Activated B cell treated with CpG ODN at 0.5 μM for 24 hours (primary cell): ENCODE measurements at places on chromosomes 1 and 21.

- DNase-seq = no peak
Observed at GRCh38 chr1:154489695-154490274, 12.2 kb upstream of the TDRD10 start.

- DNase-seq = no peak
Observed at GRCh38 chr1:92536980-92537884, 50.5 kb upstream of the GFI1 start.

- DNase-seq = no peak
Observed at GRCh38 chr1:236773919-236774318, 21.2 kb upstream of the MTR start.

DNA sequence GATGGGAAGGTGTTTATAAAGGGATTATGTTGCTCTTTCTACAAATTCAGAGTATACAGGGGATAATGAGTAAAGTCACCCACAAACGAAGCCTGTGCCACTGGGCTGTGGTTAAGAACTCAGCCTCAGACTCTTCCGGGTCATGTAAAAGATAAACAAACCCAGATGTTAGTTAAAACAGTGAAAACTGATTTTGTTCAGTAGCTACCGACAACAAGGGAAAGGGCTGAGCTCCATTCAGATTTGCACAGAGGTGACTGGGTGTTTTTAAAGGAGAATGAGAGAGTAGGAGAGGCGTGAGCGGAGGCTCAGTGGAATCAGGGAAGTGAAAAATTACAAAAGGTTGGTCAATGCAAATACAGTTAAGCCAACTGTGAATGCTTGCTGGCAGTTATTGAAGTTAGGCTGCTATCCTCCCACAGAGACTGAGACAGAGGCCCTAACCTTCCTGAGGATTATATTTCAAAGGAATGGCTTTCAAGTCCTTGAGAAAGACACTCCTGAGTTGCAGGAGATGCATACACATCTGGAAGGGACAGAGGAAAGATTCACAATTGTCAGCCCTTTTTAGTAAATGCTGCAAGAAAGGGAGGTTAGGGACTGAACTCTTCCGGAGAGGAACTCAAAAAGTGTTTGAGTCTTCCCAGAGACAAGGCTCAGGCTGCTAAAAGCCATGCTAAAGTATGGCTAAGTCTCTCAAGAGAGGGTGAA lies 29.9 kb upstream of the SAMD13 start:
- no peak for DNase-seq

DNA sequence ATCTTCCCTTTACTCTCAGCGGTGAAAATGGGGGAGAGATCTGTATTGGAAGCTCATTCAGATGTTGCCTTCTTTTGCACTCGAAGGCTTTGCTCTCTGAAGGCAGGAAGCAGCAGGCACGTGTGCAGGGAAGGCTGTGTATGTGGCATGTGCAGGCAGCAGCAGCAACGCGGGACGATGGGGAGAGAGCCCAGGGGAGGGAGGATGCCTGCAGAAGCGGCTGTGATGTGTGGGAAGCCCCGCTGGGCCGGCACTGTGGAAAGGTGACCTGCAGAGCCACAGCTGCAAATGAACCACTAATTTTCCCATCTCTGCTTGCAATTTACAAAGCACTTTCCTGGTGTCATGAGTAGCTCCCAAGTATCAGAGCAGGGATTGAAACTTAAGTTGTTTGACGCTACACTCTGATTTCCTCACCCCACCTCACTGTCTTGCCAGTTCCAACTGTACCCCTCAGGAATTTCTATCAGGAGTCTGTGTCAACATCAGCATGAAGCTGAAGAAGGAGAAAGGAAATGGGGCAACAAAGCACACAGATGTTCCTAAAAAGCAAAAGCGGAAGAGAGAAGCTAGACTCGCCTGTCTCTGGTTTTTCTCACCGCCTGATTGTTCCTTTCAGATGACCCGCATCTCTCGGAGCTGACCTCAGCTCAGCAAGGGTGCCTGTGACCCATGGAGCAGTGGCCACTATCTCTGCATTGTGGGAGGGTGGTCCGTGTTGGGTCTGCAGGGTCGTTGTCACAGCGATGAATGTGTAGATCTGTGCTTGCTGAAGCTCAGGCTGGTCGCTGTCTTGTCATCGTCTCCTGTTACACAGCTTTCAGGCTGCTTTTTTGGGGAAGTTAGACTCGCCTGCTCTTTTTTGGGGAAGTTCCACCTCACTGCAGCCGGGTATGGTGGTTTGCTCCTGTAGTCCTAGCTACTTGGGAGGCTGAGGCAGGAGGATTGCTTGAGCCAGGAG lies 156.1 kb downstream of the KIF26B start:
- DNase-seq = no peak

- no peak for DNase-seq
Observed at GRCh38 chr1:217983051-217983375, 302.1 kb upstream of the RRP15 start.

DNA sequence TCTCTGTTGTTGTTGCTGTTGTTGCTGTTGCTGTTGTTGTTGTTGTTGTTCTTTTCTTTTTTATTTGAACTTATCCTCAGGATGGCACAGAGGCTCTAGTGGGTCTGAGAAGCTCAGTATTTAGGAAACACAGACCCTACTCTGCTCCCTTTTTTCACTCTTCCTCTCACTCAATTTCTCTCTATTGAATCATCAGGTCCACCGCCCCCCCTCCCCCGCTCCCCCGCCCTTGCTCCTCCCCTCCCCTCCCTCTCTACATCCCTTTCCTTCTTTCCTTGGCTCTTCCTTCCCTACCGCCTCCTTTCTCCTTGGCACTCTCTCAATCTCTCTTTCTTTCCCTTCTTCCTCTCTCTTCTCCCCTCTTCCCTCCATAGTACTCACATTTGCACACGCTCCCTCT lies 218.5 kb upstream of the ZC3H12A start:
- no peak for DNase-seq

GRCh38 chr21:43950936-43951335 lies 61.2 kb upstream of the TRAPPC10 start:
- DNase-seq = no peak

DNA sequence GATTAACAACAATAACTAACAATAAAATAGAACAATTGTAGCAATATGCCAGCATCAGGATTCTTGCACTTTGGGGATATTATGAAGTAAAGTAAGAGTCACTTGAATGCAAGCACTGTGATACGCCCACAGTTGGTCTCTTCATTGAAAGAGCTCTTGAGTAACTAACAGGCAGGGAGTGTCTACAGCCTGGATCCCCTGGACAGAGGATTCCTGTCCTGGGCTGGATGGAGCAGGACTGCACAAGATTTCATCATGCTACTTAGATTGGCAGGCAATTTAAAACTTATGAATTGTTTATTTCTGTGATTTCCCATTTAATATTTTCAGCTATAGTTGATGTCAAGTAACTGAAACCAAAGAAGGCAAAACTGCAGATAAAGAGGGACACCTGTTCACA lies 13.7 kb upstream of the KRTAP19-5 start:
- no peak for DNase-seq

- DNase-seq = no peak
Observed at GRCh38 chr1:244218220-244218619, 167.1 kb downstream of the ZBTB18 start.

DNA sequence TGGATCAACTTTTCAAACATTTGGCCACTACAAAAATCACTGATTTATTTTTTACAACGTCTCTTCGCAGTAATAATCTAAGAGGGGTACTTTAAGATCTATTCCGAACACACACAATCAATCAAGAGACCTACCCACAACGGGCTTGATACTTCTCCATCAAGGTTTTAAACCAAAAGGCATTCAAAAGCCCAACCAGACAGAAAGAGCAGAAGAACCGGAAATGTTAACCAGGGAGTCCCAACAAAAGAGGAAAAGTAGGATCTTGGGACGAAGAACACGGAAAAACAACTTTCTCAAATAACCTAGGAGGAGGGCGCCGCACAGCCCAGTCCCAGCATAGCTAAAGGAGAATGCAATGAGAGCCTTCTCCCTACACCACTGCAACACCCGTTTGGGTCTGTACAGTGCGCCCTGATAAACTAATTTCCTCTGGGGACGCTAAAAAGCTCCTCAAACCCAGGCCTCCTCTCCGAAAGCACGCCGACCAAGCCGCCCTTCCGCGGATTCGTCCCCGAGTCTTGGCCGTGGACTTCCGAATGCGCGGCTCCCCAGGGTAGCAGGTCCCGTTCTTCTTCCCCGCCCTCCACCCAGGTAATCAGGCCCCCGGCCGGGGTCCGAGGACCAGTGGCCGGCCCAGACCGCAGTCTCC lies 623 bp downstream of the RPL22 start:
- no peak for DNase-seq

GRCh38 chr1:63790989-63791388 lies 17.2 kb downstream of the ROR1 start:
- no peak for DNase-seq

DNA sequence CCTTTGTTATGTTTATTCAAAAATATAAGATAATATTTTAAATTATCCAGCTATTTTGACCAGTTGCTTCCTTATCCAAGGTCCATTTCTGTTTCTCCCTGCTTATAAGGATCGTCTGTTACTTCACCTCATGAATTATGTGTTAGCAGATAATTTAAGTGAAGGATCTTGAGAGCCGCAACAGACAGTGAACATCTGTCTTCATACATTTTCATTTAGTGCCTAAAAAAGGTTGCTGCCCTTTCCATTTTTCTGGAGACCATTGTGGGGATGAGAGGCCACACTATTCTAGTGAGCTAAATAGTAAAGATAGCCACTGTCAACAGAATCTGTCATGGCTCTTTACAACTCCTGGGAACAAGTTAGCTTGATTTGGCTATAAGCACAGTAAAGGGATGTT lies 154.0 kb downstream of the CLEC20A start:
- no peak for DNase-seq

- no peak for DNase-seq
Observed at GRCh38 chr1:39722495-39722894, 16.2 kb upstream of the PPIE start.

GRCh38 chr1:152112101-152112884 lies 3.0 kb downstream of the TCHH start:
- no peak for DNase-seq

GRCh38 chr1:236681219-236681618 lies 5.1 kb upstream of the ACTN2 start:
- no peak for DNase-seq

GRCh38 chr1:248372394-248372793 lies 3.2 kb upstream of the OR2T6 start:
- no peak for DNase-seq

DNA sequence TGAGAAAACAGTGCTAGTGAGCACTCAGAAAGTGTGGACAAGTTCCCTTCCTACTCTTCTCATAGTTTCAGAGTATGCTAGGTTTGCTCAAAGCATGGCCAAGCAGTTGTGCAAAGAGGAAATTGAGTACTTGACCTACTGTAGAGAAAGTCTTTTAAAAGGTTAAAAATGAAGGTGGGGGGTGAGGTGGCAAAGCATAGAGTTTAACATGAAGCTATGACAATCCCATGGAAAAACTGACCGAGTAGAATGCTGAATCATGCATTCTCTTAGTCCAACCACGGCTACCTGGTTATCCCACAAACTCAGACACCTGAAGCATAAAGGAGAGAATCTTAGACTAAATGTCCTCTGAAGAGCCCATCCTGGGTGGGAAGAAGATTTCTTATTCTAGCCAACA lies 79.9 kb downstream of the PTPN14 start:
- no peak for DNase-seq

DNA sequence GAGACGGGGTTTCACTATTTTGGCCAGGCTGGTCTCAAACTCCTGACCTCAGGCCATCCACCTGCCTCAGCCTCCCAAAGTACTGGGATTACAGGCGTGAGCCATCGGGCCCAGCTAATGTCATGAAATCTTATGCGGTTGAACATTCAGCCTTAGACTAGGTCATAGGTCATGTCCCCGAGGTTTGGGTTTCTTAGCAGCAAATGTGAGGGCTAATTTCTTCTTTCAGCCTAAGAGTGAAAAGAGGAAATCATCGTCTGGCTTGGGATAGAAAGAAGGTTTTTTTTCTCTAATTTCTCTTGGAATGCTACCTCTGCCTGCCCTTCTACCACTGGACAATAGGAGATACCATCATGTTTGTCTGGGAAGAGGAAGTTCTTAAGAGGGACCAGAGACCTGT lies 18.0 kb upstream of the PIK3CD start:
- DNase-seq = no peak

DNA sequence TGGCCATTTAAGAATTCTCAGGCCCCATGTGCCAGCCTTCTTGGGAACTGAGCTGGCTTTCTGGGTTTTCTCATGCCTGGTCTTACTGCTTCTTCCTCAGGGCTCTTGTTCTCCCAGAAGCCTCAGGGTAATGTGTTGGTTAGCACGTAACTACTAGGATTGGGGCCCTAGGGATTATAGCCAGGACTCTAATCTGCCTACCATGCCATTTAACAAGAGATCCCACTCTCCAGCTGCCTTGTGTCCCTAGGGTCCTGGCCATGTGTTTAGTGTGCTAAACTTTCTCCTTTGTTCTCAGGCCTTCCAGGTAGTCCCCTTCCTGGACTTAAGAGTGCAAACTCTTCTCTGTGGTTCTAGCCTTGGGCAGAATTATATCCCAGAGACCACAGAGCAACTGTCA lies 2.2 kb upstream of the SH3BGRL3 start:
- no peak for DNase-seq

GRCh38 chr1:210937846-210938245 lies 196.1 kb downstream of the KCNH1 start:
- no peak for DNase-seq

GRCh38 chr1:69404486-69404885 lies 163.2 kb upstream of the LRRC7 start:
- no peak for DNase-seq

DNA sequence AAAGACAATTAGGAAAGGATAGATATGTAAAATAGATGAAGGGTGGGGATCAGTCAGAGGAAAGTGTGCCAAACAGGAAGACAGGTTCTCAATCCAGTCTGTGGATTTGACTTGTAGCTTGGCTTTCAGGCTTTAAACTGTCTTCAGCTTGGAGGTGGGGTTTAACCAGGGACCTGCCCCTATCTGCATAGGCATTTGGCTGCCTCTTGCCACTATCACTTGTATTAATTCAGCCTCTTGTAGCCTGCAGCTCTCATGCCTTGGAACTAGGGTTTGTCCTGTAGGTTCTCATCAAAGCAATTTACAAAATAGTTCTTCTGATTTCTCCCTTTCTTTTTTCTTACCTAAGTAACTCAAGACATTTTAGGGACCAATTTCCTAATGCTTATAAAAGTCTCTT lies 88.8 kb upstream of the PAXBP1 start:
- DNase-seq = no peak

- no peak for DNase-seq
Observed at GRCh38 chr1:6221210-6221784, 14.5 kb downstream of the ICMT start.

- DNase-seq = no peak
Observed at GRCh38 chr1:82478916-82479315, 678.2 kb downstream of the ADGRL2 start.

GRCh38 chr1:39086865-39087409 lies 60.8 kb downstream of the NDUFS5 start:
- no peak for DNase-seq
